RPMI7951 (cell line): ENCODE measurements at places on chromosomes 7 and 10. TPM values are rescaled to one million over a fixed set of nuclear protein-coding genes. Genes with fewer than 3 reads are reported as not detected.

UPK3B gene
- total RNA-seq = not detected in 2 replicates

- DNase-seq = no peak
Observed at GRCh38 chr10:33975481-33975880, 641.0 kb upstream of the NRP1 start.

DNA sequence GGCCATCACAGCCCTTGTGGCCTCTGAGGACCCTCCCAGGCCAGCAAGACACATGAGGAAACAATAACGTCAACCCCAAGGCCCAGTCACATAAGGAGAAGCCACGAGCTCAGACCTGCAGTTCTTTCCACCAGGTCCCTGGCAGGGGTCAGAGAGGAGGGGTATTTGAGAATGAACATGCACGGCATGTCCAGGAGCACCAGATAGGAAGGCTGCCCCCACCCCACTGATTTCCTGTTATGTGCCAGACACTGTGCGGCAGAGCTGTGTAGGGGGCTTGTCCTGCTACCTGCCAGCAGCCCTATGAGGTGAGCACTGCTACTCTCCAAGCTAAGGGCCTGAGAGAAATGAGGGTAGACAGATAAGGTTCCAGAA is 40.7 kb upstream of the ZMIZ1 start:
- DNase-seq = no peak

- DNase-seq = no peak
Observed at GRCh38 chr10:66852811-66853210, 73.0 kb upstream of the LRRTM3 start.

DNA sequence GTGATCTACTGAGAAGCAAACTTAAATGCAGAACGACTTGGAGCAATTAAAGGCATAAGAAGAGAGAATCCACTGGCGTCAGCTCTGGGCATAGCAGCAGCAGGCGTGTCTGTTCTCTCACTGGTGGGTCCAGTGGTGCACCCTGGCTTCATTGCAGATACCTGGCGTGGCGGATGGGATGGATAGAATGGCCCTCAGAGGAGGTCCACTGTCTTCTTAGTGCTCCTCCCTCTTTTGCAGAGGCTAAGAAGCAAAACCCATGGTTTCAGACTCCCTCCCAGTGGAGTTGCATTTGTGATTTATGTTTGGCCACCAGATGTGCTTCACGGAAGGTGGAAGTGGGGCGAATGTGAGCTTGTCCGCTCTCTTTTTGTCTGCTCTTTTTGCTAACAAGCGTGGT is 28.4 kb upstream of the PRKAG2 start:
- DNase-seq = no peak

SLC18A3 gene
- total RNA-seq = not detected in 2 replicates

- peak; percentile 36 for DNase-seq
Observed at GRCh38 chr10:132654708-132655661, 117.4 kb downstream of the INPP5A start.

GRCh38 chr7:23298141-23298881 is 828 bp upstream of the MALSU1 start:
- DNase-seq = peak; percentile 63

LRRC4 gene
- total RNA-seq = under 0.01 TPM in 1 of 2 replicates, not detected in the other

DNA sequence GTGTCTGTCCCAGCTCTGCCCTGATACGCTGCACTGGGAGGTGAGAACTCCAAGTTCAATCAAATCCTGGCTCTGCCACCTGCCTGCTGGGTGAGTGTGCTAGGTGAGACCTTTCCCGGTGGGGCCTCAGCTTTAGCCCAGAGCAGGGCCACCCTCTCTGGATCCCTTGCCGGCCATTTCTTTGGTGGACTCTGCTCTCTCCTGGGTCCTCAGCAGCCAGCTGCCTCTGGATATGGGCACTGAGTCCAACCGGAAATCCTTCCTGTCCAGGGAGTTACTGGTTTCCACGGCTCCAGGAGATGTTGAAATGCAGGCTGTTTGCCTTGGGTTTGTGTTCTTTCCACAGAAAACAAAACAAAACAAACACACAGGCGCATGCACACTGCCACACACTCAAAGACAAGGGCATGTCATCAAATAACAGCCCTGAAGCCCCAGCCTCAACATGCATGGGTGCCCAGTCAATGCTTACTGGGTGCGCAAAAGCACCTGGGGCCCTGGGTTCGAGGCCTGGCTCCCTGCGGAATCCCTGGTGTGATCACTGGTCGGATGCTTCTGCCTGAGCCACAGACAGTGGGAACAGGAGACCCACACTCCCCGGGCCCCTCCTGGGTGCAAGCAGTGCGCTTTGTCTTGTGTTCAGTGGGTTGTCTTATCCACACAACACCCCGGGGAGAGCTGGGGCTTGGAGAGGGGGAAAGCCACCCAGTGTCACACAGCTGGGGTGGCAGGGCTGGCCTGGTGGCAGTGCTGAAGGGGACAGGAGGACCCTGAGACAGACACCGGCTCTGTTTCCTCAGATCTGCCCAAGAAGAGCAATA is 33.1 kb downstream of the PPIF start:
- DNase-seq = no peak

DNA sequence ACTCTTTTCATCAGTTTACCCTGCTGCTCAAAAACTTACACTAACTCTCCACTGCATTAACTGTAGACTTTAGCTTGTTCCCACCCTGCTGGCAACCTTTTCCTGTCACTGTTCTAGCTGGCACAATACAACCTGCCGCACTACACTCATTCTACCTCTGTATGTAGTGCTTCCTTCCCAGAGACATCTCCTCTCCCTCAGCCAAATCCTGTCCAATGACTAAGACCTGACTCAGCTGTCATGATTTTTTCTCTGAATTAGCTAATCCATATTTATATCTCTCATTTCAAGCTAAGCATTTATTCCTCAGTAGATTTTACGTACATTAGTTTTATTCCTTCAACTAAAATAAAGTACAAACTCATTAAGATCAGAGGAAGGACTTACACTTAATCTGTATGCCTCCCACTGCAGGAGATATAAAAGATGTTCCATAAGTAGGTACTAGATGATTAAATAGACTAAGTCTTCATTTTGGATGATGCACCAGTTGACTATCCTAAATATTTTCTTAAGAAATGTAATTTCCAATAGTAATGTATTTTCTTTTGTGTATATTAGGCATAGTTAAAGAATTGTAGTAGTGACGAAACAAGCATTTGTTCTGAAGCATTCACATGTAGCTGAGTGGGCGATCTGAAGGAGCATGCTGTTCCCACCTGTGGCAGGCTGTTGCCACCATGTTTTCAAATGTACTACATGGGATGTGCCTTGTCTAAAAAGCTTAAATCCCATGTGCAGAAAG is 189.1 kb downstream of the SKAP2 start:
- peak; percentile 24 for DNase-seq

NODAL gene
- total RNA-seq = not detected in 2 replicates

DNA sequence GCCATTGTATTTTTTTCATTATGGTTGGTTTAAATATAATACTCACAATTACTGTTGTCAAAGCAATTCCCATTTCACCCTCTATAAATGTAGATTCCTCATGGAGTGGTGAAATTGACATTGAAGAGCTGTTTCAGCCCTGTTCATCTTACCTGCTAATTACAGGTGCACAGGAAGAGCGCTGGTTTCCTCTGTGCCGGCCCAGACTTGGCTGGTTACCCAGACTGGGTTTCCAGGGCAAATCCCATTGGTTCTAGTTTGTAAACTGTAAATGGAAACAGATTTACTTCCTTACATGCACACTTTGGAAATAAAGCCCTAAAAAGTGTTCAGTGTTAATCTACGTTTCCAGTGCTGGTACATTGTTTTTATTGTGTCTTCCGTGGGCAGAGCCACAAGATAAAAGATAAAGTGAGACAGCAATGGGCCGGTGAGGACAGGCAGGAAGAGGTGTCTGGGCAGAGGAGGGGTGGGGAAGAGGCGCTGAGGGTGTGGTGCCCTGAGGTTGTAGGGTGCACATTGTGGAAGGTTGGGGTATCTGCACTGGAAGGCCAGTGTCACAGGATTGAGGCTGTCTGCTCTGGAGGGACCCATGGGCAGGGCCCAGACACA is 71.6 kb upstream of the ZPBP start:
- no peak for DNase-seq

DNA sequence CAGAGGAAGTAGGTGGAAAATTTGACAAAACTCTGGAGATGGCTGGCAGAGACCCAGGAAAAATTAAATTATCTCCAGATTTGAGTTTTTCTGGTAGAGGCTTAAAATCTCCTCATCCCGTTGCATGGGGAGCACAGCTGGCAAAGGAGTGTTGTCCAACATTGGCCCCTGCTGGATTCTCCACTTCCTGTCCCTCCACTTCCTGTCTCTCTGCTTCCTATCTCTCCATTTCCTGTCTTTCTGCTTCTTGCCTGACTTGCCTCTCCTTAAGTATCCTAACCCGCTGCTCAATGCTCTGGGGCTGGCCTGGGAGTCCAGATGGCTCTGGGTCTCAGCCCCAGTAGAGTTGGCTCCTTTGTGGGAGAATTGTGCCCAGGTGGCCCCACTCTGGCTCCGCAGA is 65.8 kb upstream of the EMX2 start:
- DNase-seq = no peak

ARMC3 gene
- total RNA-seq = not detected in 2 replicates

ADAM22 gene
- total RNA-seq = 0.98 and 1.6 TPM in 2 replicates

DNA sequence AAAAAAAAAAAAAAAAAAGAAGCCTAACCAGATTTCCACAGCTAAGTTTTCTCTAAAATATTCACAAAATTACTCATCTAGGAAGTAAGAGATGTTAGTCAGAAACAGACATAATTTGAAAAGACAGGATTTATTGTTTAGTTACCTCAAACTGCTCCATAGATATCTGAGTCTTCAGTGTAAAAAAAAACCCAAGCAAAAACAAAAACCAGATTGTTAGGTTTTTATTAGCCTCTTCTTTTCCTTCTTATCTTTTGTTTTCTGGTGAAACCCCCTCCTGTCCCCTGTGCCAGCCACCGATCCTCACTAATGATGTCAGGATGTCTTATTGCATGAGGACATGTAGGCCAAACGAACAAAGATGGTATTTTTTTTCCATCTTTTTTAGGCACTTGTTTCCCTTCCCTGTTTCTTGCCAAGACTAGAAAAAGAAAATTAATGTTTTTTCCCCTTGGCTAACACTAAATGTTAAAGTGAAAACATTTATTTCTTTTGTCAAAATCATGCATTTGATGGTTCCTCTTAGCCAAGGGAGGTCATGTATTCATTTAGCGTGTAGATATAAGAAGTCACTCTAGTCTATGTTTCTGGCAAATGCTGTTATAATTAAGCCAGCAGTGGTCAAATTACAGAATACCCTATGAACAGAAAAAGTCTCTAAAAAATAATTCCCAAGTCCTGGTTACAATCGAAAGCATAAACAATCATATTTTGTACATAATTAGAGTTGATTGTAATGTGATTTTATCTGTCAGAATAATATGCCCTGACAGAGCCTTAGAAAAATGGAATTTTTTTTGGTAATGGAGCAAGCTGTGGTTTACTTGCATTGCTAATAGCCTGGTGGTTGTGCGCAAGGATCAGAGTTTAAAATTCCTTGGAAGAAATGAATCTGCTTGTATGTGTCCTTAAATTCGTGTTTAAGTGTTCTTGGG is 702.4 kb upstream of the FZD8 start:
- peak; percentile 61 for DNase-seq

TRPV5 gene
- not detected in 2 replicates for total RNA-seq

GRCh38 chr7:37432281-37432920 is 16.3 kb downstream of the ELMO1 start:
- no peak for DNase-seq

PRKAR2B gene
- total RNA-seq = 3.3 and 3.7 TPM in 2 replicates
